ENCODE measurements at places on chromosomes 3 and 15.

- no peak for DNase-seq
These were observed 508.2 kb upstream of the SUCLG2 start for GRCh38 chr3:68162644-68163043.

- DNase-seq = no peak
These were observed 127.1 kb downstream of the PTPRG start for GRCh38 chr3:61688307-61688984.

GRCh38 chr3:184526088-184526433 is 35.5 kb upstream of the EPHB3 start:
- DNase-seq = no peak

DNA sequence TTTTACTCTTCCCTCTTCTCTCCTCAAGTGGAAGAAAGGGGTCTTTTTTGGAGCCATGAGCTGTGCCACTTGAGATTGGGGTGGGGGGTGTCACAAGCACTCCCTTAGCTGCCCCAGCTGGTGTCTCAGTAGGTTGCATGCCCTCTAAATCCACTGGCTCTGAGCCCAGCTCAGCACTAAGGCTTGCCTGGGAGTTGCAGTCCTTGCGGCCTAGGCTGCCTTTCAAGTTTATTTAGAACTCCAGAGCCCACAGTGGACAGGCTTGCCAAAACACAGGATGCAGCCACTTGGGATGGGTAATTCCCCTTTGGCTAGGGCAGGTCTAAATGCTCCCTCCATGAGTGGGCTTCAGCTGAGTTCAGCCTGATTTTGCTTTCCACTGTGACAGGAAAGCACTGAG is 24.7 kb downstream of the C3orf20 start:
- no peak for DNase-seq

GRCh38 chr3:157127831-157128767 is 31.8 kb downstream of the CCNL1 start:
- peak; percentile 59 for DNase-seq

DNA sequence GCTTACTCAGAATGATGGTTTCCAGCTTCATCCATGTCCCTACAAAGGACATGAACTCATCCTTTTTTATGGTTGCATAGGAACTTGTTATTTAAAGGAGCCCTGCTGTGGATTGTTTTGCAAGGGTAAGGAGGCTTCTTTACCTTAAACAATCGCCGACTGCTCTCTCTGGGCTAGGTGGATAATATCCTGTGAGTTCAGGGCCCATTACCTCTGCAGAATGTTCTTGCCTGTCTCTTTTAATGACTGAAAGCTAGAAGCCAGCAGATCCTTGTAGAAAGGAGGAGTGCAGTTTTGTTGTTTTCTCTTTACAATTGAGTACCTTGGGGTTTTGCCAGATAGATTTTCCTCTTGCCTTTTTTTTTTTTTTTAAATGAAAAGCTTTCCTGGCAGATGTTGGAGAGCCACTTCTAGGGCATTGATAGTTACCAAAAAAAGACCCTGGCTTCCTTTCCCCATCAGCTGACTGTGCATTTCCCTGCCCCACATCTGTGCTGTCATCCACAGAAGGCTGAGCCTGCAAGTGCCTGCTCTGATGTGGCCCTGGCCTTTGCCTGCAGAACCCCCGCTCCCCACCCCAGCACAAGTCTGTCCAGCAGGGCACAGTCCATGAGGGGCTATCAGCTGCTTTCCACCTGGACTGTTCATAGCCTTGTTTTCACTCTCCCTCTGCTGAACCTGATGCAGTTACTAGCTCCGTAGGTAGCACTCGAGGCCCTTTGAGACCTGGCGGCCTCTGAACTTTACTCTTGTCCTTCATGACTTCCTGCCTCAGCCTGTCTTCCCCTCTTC is 113.1 kb downstream of the CHCHD6 start:
- no peak for DNase-seq

DNA sequence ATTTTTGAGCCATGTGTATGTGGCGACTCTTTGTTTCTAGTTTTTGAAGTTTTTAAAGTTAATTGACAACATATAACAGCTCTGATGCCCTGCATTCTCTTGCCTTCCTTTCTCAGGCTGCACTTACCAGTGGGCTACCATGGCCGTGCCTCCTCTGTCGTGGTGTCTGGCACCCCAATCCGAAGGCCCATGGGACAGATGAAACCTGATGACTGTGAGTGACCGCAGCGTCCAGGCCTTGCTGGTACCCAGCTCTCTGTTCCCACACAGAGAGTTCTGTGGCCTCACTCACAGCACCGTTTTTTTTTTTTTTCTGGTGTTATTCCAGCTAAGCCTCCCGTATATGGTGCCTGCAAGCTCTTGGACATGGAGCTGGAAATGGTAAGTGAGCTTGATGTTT is 15.1 kb downstream of the FAH start:
- DNase-seq = no peak

GRCh38 chr15:36947035-36947719 is 153.2 kb downstream of the MEIS2 start:
- no peak for DNase-seq

- no peak for DNase-seq
These were observed 1.2 kb downstream of the PLOD2 start for GRCh38 chr3:146159616-146160320.

GRCh38 chr15:98954411-98954810 is 53.2 kb downstream of the PGPEP1L start:
- no peak for DNase-seq

DNA sequence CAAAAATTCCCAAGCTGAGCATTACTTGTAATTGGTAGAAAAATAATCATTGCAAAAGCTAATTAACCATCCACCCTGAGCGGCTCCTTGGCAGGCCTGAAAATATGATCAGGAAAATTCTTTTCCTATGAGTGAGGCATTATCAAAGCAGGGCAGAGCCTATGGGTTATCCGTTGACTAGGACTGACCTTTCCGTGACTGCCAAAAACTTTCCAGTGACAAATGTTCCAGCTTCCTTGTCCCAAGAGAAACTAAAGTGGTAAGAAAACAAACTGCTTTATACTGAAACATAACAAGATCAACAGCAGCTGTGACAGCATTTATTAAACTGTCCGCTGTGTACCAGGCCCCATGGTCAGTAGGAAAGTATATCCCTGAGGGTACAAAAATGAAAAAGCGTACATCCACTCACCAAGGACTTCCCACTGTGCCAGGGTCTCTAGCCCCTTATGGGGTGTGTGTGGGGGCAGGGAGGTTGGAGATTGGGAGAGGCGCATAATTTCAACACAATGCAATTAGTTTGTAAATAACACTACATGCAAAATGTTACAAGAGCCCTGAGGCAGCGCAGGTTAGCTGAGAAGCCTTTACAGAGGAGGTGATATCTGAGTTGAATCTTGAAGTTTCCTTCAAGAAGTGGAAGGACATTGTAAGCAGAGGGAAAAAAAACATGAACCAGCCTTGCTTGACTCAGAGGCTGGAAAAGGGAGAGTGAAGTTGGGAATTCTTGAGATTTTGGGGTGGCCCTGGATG is 8.5 kb downstream of the LIPC start:
- DNase-seq = no peak

DNA sequence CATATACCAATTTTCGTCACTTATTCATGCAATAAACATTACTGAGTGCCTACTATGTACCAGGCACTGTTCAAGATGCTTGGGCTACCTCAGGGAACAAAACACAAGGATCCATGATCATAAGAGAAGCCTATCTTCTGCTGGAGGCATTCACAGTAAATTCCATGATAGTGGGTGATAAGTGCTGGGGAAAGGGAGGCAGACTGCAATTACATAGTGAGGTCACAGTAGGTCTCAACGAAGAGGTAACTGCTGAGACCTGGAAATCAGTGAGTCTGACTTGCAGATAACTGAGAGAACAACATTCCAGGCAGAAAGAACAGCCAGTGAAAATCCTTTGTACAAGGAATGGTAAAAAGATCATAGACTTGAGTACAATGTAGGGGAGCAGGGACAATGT is 33.6 kb downstream of the RAF1 start:
- DNase-seq = no peak

DNA sequence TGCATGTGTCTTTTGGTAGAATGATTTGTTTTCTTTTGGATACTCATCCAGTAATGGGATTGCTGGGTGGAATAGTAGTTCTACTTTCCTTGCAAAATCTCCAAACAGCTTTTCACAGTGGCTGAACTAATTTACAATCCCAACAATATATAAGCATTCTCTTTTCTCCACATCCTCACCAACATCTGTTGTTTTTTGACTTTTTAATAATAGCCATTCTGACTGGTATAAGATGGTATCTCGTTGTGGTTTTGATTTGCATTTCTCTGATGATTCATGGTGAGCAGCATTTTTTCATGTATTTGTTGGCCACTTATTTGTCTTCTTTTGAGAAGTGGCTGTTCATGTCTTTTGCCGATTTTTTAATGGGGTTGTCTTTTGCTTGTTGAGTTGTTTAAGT is 55.8 kb downstream of the ST8SIA2 start:
- no peak for DNase-seq

GRCh38 chr15:84725001-84725491 is 9.1 kb upstream of the SEC11A start:
- DNase-seq = no peak

DNA sequence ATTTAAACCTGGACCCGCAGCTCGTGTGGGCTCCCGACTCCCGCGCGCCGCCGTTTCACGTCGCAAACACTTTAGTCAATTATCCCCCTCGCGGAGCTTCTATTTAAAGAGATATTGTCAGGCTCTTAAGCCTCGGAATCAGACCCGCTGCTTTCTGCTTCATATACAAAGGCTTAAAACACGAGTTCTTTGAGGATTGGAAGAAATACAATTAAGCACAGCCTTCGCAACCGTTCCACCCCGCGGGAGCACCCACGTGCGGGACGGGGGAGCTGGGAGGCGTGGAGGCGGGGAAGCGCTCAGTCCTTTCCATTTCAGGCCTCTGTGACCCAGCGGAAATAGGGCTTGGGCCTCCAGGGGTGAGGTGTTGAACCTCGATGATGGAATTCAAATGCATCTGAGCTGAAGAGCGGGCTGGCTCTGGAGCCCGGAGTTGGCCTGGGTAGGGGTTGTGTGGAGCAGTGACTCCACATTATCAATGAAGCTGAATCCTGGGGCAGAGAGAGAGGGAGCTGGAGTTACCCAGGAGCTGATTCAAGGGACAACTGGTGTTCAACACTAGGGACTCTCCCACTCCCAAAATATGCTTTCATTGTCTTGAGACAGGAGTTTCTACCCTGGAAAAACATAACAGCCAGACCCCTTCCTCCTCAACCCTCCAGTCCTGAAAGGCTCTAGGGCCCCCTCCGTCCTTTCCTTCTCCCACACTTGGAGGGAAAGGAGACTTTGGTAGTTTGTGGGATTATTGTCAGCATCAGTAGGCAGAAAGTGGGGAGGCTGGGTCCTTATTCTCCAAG is 2.4 kb downstream of the ANKRD63 start:
- DNase-seq = no peak

DNA sequence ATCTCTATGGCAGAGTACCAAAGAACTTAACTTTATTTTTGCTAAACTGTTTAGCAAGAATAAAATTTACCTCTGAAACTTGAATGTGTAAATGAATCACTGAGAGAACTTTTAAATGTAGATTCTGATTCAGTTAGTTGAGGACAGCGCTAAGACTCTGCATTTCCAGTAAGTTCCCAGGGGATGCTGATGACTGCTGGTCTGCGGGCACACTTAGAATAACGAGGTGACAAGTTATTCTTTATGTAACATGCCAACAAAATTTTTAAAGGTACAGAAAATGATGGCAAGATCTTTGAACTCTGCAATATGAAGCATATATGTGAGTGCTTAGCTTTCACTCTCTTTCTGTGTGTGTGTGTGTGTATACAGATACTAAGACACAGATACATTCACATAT is 56.4 kb downstream of the TGFBR2 start:
- no peak for DNase-seq

- no peak for DNase-seq
These were observed 487.2 kb upstream of the ATP11B start for GRCh38 chr3:182305881-182306665.

DNA sequence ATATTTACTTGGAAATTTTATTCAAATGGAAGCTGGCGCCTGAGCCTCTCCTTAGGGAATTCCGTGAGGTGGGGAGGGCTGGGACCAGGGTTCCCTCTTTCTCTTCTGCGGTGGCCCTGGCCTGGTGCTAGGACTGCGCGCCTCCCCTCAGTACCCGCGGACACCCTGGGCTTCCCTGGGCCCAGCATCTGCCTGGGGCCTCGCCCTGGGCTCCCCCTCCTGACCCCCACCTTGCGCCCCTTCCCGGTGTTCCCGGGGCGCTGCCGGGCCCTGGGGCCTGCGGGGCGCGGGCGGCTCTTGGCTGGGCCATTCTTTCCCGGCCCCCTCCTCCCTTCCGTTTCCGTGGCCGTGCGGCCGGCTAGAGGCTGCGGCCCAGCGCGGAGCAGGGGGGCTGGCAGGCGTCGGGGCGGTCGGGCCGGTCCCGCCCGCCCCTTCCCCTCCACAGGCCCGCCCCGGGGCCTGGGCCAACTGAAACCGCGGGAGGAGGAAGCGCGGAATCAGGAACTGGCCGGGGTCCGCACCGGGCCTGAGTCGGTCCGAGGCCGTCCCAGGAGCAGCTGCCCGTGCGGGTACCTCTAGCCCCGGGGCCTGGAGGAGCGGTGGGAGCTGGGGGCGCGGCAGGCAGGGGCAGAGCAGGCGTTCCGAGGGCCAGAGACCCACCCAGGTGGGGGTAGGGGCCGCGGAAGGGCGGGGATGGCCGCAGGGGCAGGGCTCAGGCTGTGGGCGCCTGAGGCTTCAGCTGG is at the start of gene FES:
Gene FES, plus strand, starts transcription at position 529 of the 743 bp plus-strand sequence. CDS start 542 bp downstream, outside the sequence.
- peak; percentile 41 for DNase-seq

DNA sequence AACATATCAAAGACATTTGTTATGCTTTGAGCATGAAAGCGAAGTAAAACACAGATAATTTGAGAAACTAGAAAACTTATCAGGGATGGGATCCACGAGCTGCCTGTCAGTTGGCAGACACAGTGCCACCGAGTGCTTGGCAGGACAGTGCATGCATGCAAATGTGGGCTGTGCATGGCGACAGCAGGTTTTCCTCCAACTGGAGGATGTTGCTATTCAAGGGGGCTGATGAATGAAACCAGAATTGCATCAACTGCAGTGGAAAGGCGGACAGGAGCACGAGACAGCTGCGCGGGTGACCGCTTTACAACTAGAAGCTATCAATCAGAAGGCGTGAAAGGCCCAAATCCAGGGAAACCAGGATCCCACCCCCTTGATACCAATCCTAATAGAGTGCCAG is 244.3 kb downstream of the NR2F2 start:
- DNase-seq = no peak

GRCh38 chr3:104279617-104280016 is 1087.1 kb upstream of the ALCAM start:
- DNase-seq = no peak

- DNase-seq = no peak
These were observed 984 bp downstream of the FGF7 start for GRCh38 chr15:49423901-49424550.

GRCh38 chr15:66761726-66762595 is 59.9 kb downstream of the SMAD6 start:
- DNase-seq = no peak
